Mammary epithelial cell (primary cell): ENCODE measurements at places on chromosomes 12 and 14. TPM values are rescaled to one million over a fixed set of nuclear protein-coding genes. Genes with fewer than 3 reads are reported as not detected.

DNA sequence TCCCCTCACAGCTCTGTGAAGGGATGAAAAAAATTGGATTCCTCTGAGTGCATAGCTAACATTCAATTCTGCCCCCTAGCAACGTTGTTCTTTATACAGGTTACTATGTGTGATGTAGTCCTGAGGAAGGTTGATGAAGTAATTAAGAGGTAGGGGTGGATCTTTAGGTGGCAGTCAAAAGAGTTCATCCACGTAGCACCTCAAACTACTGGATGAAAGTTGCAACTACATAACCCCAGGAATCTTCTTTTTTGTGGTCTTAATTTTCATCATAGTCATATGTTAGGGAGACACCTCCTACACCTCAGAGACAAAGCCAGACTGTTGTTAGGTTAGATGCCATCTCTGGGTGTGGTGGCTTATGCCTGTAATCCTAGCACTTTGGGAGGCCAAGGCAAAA is 10.2 kb upstream of the NFE2 start:
- peak; percentile 59 for DNase-seq

DNA sequence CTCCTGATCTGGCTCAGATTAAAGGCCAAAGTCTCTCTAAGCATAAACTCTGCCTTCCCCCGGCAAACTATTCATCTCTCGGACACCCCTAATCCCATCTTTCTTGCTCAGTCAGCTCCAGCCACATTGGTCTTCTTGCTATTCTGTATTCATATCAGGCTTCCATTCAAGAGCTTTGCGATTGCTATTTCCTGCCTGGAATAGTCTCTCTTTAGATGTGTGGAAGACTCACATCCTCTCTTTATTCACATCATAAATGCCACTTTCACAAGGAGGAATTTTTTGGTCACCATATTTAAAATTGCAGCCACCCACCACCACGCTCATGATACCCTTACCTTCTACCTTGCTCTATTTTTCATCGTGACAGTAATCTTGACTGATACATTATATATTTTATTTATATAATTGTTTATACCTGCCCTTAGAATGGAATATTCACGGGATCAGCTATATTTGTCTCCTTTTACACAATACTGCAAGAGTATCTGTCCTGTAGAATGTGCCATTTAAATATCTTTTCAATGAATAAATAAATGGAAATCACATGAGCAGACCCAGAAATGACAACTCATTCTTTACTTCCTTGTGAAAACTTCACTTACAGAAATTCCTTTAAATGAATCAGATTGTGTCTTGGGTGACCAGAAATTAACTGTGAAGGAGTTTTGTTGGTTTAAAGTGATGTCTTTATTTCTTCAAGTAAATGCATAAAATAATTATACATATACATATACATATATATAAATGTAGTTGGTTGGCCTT is 780.6 kb upstream of the FLRT2 start:
- no peak for DNase-seq

GRCh38 chr12:79482323-79482722 is 208.4 kb downstream of the PAWR start:
- DNase-seq: no peak

GRCh38 chr14:30621354-30621939 is 672 bp upstream of the SCFD1 start:
- DNase-seq: peak; percentile 22

GRCh38 chr14:89368490-89369477 is 48.2 kb downstream of the FOXN3 start:
- DNase-seq: no peak

DNA sequence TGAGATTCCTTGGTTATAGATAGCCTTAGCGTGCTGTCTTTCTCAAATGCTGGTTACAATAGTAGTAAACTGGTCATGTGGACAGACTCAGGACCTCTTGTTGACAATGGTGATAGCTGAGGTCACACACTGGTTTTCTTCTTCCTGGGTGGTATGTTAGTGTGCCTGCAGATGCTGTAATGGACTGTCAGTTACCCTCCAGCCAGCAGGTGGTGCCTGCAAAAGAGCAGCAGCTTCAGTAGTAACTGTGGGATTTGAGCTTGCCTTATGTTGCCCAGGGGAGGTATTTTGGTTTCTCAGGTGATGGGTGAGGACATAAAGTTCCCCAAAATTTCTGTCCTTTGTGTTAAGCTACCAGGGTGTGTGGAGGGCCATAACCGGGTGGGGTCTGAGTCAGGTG is 33.7 kb upstream of the SCAF11 start:
- no peak for DNase-seq

- DNase-seq: no peak
Observed at GRCh38 chr14:63478010-63478409, 65.2 kb downstream of the PPP2R5E start.

GRCh38 chr12:112810235-112810917 is 18.8 kb downstream of the RPH3A start:
- no peak for DNase-seq

DNA sequence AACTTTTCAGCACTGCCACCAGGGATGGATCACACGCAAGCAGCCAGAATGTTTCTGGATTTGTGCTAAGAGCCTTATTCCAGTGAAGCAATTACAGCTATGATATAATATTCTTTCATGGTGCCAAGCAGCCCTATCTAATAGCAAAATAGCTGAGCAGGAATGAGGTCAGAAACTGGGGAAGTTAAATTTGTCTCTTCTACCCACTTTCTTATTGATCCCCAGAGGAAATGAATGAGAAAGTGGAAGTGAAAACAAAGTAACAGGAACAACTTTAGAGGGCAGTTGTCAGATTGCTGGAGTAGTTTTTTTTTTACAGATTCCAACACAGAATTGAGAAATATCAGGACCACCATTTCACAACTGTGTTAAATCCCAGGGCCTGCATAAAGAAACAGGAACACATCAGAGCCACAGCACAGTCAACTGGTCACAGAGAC is 44.8 kb downstream of the GCH1 start:
- no peak for DNase-seq

GRCh38 chr14:100278702-100279101 is 27.5 kb downstream of the SLC25A29 start:
- peak; percentile 69 for DNase-seq

DNA sequence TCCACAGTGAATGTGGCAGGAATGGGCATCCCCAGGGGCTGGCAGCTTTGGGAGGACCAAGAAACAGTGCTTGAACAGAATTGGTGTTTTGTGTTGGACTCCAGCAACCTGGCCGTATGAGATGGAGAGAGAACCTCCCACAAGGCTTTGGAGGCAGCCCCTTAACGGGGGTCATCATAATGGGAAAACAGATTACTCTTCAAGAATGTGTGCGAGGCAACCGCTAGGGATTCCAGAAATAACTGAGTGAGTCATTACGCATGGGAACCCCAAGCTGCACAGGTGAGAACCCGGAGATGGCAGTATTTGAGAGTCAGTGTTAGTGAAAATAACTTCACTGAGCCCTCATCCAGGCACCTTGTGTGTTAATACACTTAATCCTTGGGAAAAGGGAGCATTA is 567.8 kb upstream of the TBX3 start:
- no peak for DNase-seq

GRCh38 chr12:112963227-112963861 is 15.0 kb upstream of the OAS2 start:
- DNase-seq: no peak

- no peak for DNase-seq
Observed at GRCh38 chr14:33040372-33041140, 101.9 kb downstream of the NPAS3 start.

DNA sequence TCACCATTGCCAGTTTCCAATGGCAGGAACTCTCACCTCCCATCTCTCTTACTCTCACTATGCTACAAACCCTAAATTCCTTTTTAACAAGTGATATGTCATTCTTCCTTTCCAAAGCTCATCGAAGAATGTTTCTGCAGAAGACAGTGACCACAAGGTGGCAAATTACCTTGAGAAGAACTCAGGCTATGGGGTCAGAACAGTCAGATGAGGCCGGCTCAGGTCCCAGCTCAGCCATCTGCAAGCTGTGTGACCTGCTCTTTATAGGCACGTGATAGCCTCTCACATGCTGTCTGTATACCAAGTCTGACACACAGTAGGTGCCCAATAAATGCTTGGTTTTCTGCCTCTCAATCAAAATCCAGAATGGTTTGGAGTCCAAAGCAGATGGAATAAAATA is 80.7 kb downstream of the FOXN3 start:
- no peak for DNase-seq

GRCh38 chr12:53191885-53192530 is 11.3 kb upstream of the CSAD start:
- no peak for DNase-seq

DNA sequence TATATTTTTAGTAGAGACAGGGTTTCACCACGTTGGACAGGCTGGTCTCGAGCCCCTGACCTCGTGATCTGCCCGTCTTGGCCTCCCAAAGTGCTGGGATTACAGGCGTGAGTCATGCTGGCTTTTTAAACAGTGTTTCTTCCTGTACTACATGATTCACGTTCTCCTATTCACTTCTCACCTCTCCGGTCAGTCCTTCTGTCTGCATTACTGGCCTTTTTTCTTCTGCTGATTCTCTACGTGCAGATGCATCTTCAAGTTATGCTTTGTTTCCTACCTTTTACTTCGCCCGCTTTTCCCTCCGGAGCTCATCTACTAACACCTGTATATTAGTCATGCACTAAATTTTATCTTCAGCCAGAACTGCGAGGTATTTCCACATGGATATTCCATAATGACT is 296.2 kb upstream of the FLRT2 start:
- peak; percentile 86 for DNase-seq

GRCh38 chr12:99257672-99258071 is 389.9 kb upstream of the GARIN6 start:
- DNase-seq: no peak

- DNase-seq: no peak
Observed at GRCh38 chr12:22043943-22044342, 2.1 kb upstream of the CMAS start.

DNA sequence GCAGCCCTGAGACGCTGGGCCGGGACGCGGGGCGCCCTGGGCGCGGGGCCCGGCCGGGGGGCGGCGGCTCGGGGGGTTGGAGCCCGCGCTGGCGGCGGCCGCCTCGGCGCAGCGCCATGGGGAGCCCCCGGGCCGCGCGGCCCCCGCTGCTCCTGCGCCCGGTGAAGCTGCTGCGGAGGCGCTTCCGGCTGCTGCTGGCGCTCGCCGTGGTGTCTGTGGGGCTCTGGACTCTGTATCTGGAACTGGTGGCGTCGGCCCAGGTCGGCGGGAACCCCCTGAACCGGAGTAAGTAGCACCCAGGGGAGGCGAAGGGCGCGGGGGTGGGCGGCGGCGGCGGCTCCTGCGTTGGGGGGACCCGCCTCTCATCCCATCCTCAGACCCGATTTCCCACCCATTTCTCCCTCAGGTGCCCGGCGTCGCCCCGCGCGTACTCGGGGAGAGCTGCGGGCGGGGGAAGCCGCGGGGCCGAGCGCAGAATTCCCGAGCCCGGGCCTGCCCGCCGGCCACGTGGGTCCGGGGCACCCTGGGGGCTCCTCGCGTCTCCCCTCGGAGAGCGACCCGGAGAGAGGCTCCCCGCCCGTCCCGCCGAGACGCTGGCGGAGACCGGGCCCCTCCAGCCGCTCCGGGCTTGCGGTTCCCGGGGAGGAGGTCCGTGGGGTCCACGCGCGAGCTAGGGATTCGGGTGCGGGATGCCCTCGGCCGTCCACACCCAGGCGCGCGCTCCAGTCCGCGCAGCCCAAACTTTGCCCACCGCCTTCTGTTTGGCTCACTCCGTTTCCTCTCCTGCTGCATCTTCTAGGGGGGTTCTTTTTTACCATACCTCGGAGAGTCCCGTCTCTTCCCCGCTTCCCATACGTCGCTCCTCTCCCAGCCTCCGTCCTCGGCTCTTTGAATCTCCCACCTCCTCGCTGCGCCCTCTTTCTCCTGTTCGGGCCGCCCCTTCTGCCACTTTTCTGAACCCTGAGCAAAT is 807 bp downstream of the B4GALNT3 start:
- peak; percentile 14 for DNase-seq

- DNase-seq: no peak
Observed at GRCh38 chr12:7006639-7007038, 11.6 kb downstream of the LPCAT3 start.

DNA sequence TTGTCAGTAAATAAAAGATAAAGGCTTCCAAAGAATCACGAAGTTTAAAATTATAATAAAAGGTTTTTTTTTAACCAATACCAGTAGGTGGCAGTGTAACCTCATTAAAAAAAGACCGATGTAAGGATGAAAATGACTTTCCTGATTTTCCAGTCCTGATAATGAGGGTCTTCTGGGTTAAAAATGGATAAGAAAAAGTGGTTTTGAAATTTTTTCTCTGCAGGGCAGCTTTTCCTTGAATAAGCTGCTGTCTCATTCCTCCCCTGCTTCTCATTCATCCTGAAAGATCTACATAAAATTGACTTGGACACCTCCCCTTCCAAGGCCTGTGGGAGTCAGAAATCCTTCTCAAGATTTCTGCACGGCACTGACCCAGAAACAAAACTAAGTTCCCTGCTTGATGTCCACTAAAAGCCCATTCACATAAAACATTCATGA is 58.9 kb upstream of the FBXO33 start:
- no peak for DNase-seq

DNA sequence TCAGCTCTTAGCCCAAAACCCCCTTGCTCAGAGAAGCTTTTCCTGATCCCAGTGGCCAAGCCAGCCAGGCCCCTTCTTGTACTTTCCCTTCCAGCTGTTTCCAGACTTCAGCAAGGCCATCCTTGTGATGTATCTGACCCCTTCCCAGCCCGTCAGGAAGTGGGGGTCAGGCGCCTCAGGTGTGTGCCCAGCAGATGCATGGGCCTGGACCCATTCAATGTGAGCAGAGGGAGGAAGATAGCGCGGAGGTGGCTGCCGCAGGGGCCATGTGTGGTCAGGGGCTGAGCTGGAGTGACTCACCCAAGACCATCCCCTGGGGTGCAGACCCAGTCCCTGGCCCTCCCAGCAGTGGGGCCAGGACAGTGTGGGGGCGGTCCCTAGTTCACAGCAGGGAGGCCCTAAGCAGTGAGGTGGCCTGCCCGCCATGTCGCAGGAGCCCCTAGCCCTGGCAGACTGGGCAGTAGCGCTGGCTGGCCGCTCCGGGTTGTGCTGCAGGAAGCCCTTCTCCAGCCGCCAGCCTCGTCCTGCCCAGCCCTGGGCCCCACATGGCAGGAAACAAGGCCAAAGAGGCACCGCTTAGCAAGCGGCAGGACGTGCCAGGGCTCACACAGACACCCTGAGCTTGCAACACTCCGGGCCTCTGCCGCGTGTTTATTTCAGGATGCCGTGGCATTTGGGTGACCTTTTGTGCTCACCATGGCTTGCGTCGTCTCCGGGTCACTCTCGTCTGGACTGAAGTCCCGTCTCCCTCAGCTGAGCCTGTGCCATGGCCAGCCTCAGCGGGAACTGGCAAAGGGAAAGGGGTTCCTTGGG is 12.0 kb downstream of the ADSS1 start:
- DNase-seq: peak; percentile 30

DNA sequence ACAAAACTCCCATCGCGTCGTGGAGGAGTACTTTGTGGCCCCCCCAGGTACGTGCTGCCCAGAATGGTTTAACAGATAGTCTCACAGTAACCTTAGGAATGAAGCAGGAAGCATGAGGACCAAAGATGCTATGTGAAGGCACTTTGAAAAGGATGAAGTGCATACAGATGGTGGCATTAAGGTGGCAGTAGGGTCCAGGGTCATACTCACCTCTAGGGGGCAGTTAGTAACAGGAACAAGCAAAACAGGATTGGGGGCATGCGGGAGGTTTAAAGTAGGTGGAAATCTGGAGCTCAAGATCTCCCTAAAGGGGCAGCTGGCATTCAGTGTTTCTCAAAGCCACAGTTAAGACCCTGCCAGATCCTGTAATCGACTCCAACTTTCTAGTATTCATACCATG is 10.9 kb downstream of the GATC start:
- no peak for DNase-seq

- DNase-seq: peak; percentile 59
Observed at GRCh38 chr14:23147676-23148075, 28.6 kb upstream of the CEBPE start.

The LHX5 gene
- 0.17 TPM for polyA plus RNA-seq

The TMEM179 gene
- not detected for polyA plus RNA-seq

The ART4 gene
- not detected for polyA plus RNA-seq

The AGAP2 gene
- 0.28 TPM for polyA plus RNA-seq

The TAS2R50 gene
- polyA plus RNA-seq: not detected

The KLRC2 gene
- 0.07 TPM for polyA plus RNA-seq
